Occipital lobe (tissue), 3 donors: ENCODE measurements at places on chromosomes 12 and 14.

GRCh38 chr12:108815875-108816594 is 41.3 kb downstream of the SSH1 start:
- DNase-seq, result no peak

GRCh38 chr14:91029456-91030217 is 30.8 kb downstream of the RPS6KA5 start:
- no peak for DNase-seq

DNA sequence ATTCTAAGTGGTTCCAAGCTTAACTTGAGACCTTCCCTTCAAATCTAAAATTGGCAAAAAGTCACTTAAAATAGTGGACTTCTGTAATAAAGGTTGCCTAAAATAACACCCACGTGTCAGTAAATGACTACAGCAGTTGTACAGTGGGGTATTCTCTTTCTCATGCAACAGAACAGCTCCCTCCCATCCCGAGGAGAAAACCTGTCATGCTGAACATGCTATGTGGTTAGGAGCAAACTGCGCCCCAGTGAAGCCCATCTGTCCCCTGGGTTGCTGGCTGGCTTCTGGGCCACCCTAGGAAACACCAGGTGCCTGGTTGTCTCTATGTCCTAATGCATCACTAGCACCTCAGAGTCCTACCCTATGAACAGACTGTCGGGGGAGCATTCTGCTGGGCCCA is 2.7 kb downstream of the BTBD6 start:
- DNase-seq, result no peak

DNA sequence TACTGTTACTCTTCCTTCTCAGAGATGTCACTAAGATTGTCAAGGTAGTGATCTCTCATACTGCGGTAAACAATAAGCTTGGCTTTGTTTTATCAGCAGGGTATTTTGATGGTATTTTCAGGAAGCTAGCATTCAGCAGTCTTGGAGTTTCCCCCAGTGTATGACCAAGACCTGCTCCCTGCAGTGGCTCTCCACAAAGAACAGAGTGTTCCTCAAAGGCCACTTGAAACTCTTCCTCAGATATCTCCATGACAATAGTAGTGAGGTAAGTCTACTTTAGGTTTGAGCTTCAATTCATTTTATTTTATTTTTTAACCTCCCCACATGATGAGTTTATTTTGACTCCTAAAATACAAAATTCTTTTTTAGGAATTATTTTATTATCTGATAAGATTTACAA is 74.0 kb upstream of the G2E3 start:
- no peak for DNase-seq

- DNase-seq, result no peak
Measured at GRCh38 chr12:6367969-6368892, 7.1 kb downstream of the SCNN1A start.

DNA sequence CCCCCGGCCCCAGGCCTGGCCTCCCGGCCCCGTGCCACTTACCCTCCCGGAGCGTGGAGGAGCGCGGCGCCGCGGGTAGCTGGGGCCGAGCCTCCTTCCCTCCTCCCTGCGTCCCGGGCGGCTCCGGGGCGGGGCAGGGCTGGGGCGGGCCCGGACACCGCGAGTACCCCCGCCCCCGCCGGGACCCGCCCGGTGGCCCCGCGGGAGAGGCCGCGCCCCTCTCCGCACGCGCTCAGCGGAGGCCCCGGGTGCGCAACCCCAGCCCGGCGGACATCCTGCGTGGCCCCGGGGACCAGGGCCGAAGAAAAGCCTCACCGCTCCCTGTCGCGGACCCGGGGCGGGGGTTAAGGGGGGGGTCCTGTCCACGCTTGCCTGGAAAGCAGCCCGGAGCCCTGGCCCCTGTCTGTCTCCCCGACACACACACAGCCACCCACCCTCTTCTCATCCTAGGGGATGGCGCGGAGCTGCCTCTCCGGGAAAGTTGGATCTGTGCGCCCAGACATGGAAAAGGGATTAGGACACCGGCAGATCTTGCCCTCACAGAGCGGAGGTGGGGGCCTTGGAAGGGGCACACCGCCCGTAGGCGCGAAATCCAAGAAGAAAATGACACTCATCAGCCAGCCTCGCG is at the start of gene SYNE3:
Gene SYNE3 (minus strand): TSS at position 97 of the 628 bp plus-strand sequence. CDS start 40,829 bp downstream, outside the sequence.
- DNase-seq, result no peak

DNA sequence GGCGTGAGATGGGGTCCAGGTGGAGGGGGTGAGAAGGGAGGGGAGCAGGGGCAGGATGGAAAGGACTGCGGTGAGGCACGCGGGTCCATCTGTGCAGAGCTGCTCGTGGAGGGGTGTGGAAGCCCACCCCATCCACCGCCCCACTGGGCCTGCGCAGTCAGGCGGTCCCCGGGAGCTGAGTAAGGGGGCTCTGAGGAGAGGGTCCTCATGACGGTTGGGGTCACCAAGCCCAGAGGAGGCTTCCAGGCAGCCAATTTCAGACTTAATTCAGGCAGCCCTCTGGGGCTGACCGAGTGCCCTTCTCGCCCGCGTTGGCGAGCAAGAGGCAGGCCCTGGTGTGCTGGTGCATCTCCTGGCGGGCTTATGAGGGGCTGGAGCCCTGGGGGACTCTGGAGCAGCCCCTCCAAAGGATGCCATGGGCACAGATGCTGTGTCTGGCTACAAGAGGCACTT is 115.5 kb downstream of the KIF26A start:
- no peak for DNase-seq

DNA sequence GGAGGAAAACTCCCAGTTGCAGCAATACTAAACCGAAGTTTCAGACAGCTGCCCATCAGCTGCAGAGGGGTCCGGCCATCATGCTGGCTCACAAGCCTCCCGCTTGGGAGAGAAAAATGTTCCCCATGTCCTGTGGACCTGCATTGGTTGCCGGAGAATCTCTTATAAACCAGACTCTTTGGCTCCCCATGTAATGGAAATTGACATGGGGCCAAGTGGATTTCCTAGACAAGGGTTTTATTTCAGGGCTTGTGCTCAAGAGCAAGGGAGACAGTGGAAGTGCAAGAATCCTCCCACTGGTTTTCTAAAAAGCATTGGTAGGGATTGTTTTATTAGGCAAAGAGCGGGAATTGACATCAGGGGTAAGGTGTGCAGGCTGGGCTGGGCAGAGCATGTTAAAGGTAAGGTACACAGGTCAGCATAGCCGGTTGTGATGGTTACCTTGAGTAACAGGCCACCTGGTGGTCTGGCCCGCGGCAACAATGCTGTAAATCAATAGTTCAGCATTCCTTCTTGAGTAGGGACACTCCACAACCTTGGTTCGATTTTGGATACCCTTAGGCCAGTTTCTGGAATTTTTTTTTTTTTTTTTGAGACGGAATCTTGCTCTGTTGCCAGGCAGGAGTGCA is 135.4 kb downstream of the UNC79 start:
- no peak for DNase-seq

GRCh38 chr12:124144531-124145194 is 150.2 kb upstream of the RFLNA start:
- DNase-seq, result no peak

GRCh38 chr12:49870501-49871262 is 27.8 kb upstream of the BCDIN3D start:
- DNase-seq, result no peak

DNA sequence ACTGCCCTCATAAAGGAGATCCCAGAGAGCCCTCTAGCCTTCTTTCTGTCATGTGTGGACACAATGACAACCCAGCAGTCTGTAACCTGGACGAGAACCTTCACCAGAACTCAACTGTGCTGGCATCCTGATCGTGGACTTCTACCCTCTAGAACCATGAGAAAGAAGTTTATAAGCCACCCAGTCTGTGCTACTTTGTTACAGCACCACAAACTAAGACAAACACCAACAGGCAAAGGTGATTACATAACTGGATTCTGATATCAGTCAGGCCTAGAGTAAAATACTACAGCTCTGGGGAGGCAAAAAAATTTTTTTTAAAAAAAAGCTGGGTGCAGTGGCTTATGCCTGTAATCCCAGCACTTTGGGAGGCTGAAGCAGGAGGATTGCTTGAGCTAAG is 18.5 kb downstream of the TM7SF3 start:
- DNase-seq, result no peak

DNA sequence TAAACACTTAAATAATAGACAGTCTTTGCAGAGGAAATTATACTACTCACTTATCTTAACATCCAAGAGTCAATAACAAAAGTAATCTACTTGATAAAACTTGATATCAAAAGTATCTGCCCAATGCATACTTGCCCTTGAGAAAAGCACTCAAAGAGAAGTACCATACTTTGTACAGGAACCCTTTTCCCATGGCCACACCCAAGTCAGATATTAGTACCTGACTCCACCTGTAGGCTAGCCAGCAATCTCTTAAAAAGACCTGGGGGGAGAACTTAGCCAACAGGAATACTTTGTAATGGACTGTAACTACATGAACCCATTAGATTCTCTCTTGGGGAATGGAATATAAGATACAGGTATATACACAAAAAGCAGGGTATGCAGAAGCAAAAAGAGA is 99.6 kb upstream of the HECTD1 start:
- DNase-seq, result no peak

- DNase-seq, result no peak
Measured at GRCh38 chr12:15469356-15469755, 147.0 kb downstream of the PTPRO start.

- no peak for DNase-seq
Measured at GRCh38 chr14:22231018-22231417, 358.0 kb downstream of the DAD1 start.
